ENCODE measurements at places on chromosomes 7 and 10.
A peak's percentile ranks its signal among the peaks of the same experiment; 100 is the strongest.

- no peaks in the 10 kb centered on the region for H3K27me3 ChIP-seq
- DNase-seq = no peak
- no peaks in the 10 kb centered on the region for H3K4me1 ChIP-seq
These were observed 85.2 kb upstream of the C1QL3 start for GRCh38 chr10:16606923-16607322.

GRCh38 chr7:76506081-76506440 is 4.3 kb upstream of the UPK3B start:
- H3K27ac ChIP-seq = no peak overlapping the region
- peaks cover 4% of the 10 kb centered on the region for H3K36me3 ChIP-seq

DNA sequence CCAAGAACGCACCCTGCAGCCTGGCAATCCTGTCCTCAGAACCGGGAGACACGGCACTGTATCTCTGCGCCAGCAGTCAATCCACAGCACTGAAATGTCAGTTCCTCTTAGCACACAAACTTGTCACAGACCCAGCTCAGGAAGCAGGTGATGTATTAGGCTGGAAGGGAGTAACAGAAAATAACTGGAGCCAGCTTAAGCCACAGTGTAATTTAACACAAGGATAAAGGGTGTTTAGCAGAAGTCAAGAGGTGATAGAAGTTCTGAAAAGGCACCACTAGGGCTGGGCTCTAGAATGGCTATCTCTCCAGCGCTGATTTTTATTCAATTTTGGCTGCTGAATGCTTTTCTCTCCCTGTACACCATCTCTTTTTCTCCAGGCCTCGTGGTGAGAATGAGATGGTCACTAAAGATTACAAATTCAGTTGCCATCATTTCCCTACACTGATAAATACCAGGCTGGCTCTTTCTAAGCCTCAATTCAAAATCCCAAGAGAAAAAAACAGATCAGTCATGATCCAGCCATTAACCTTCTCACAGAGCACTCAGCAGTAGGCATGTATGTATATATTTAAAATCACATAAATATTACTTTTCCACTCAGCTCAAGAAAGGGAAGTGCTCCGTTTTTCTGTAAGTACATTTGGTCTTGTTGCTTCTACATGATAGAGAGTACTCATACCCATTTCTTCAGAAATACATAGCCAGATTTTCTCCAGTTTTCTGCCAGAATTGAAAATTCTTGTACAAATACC is 102.7 kb upstream of the PRSS1 start:
- peak overlapping the region; percentile 60 for H3K27ac ChIP-seq
- peaks cover 5% of the 10 kb centered on the region for H3K4me1 ChIP-seq
- peaks cover 29% of the 10 kb centered on the region for H3K27me3 ChIP-seq
- H3K36me3 ChIP-seq = no peaks in the 10 kb centered on the region
- H3K4me3 ChIP-seq = no peak overlapping the region

GRCh38 chr10:89894051-89894450 is 192.7 kb downstream of the KIF20B start:
- H3K36me3 ChIP-seq = no peaks in the 10 kb centered on the region
- H3K4me3 ChIP-seq = no peak overlapping the region
- H3K27me3 ChIP-seq = peaks cover 2% of the 10 kb centered on the region
- peaks cover 9% of the 10 kb centered on the region for H3K4me1 ChIP-seq
- DNase-seq = no peak
- H3K27ac ChIP-seq = no peak overlapping the region

DNA sequence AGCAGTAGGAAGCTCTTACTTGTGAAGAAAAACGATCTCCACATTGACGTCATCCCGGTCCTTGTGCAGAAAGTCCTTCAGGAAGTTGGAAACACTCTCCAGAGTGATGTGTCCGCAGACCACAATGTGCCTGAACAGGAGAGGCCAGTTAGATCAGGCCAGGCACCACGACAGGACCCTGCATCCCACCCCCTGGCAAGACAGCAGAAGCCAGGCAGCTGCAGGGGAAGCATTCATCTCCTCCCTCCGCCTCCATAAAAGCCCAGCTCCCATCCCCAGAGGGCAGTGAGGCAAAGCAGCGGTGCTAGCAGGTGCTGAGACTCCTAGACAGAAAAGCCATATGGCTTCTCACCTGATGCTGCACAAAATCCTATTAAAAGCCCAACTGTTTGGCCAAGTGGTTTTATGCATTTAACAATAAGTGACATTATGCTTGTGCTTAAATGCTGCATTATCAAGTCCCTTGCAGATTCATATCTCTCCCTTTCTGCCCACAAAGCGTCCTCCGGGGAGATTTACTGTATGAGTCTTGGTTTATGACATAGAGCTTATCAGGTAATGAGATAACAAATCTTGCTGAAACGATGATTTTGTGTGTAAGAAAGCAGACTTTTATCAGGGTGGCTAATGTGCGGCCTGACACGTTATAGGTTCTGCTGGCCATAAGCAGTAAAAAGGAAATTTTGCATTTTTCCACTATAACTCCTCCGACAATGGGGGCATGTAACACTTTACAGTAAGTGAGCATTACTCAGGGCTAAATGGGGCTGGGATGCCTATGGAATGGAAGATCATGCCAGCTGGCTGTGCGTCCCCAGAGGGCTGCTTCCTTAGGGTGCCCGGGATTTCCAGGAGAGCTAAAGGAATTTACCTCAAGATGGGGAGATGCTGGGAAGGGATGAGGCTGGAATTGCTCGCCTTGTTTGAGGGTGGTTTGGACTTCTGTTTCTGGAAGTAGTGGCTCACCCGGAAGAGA is 546.9 kb downstream of the KCNMA1 start:
- H3K27ac ChIP-seq = no peak overlapping the region
- DNase-seq = no peak
- H3K36me3 ChIP-seq = no peaks in the 10 kb centered on the region
- H3K4me3 ChIP-seq = no peak overlapping the region

GRCh38 chr10:122420624-122421007 is 33.8 kb upstream of the ARMS2 start:
- H3K4me3 ChIP-seq = no peak overlapping the region
- DNase-seq = no peak
- H3K36me3 ChIP-seq = peaks cover 25% of the 10 kb centered on the region
- peaks cover 3% of the 10 kb centered on the region for H3K27me3 ChIP-seq
- H3K27ac ChIP-seq = peak overlapping the region; percentile 36

GRCh38 chr10:24518981-24519597 is 204.6 kb downstream of the ARHGAP21 start:
- no peak overlapping the region for H3K4me3 ChIP-seq
- peaks cover 21% of the 10 kb centered on the region for H3K4me1 ChIP-seq
- H3K27me3 ChIP-seq = peaks cover 7% of the 10 kb centered on the region
- DNase-seq = peak; percentile 80
- peaks cover 29% of the 10 kb centered on the region for H3K36me3 ChIP-seq
- H3K27ac ChIP-seq = no peak overlapping the region

- no peak overlapping the region for H3K4me3 ChIP-seq
- no peaks in the 10 kb centered on the region for H3K36me3 ChIP-seq
- no peaks in the 10 kb centered on the region for H3K27me3 ChIP-seq
These were observed 44.7 kb upstream of the AQP1 start for GRCh38 chr7:30866939-30867338.

DNA sequence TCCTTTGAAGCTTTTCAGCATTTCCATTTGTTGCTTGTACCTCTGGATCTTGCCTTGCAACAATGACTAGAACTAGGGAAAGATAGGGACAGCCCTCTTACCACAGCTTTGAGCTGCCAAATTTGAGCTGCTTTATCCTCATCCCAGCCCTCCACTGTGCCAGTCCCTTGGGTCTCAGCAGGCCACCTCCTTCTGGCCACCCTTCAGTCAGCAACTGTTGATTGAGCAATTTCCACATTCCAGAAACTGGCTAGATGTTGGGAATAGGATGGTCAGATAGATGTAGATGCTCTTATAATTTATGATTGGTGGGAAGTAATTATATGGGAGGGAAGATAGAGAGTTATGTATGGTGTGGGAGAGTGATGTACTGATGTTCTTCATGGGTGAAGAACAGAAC is 100.1 kb downstream of the ST7 start:
- no peaks in the 10 kb centered on the region for H3K36me3 ChIP-seq
- H3K27me3 ChIP-seq = no peaks in the 10 kb centered on the region
- peaks cover 14% of the 10 kb centered on the region for H3K4me1 ChIP-seq

GRCh38 chr7:1857487-1858421 is 187.7 kb downstream of the ELFN1 start:
- DNase-seq = peak; percentile 1
- H3K27me3 ChIP-seq = no peaks in the 10 kb centered on the region
- no peak overlapping the region for H3K27ac ChIP-seq
- H3K4me1 ChIP-seq = peaks cover 37% of the 10 kb centered on the region

DNA sequence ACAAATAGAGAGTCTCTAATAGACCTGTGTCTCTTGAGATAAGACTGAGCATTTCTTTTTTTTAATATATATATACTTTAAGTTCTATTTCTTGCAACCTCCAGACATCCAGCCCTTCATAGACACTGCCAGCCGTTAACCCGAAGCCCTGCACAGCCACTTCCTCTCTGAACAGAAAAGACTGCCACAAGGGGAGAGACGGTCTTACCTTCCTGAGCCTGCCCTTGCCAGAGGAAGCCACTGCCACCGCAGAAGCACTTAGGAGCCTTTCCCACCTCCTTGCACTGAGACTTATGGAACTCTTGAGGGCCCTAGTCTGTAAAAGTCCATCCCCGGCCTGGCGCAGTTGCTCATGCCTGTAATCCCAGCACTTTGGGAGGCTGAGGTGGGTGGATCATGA is 31.8 kb upstream of the PRSS1 start:
- H3K27me3 ChIP-seq = peaks cover 7% of the 10 kb centered on the region
- no peak overlapping the region for H3K4me3 ChIP-seq
- H3K27ac ChIP-seq = no peak overlapping the region
- H3K4me1 ChIP-seq = no peaks in the 10 kb centered on the region
- no peak for DNase-seq

GRCh38 chr10:59805014-59805413 is 51.8 kb upstream of the MRLN start:
- no peak overlapping the region for H3K4me3 ChIP-seq
- H3K4me1 ChIP-seq = no peaks in the 10 kb centered on the region
- peaks cover 61% of the 10 kb centered on the region for H3K36me3 ChIP-seq
- H3K27ac ChIP-seq = no peak overlapping the region
- DNase-seq = peak; percentile 40

DNA sequence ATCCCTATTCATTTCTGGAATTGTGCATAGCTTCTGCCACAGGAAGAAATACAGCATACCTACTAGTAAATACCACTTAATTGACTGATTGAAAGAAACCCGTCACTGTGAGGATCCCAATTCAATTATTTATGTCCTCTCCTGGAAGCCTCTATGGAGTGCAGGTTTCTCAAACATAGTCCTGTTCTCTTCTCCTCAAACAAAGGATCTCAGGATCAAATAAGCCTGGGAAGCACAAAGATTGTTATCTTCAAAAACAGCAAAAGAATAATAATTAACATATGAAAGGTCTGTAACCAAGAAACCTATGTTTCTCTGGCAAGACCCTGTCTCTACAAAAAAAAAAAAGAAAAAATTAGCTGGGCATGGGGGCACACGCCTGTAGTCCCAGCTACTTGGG is 127.3 kb downstream of the KCNMA1 start:
- H3K27me3 ChIP-seq = peaks cover 14% of the 10 kb centered on the region
- no peak overlapping the region for H3K4me3 ChIP-seq
- no peak for DNase-seq
- peaks cover 88% of the 10 kb centered on the region for H3K4me1 ChIP-seq
- H3K27ac ChIP-seq = no peak overlapping the region

DNA sequence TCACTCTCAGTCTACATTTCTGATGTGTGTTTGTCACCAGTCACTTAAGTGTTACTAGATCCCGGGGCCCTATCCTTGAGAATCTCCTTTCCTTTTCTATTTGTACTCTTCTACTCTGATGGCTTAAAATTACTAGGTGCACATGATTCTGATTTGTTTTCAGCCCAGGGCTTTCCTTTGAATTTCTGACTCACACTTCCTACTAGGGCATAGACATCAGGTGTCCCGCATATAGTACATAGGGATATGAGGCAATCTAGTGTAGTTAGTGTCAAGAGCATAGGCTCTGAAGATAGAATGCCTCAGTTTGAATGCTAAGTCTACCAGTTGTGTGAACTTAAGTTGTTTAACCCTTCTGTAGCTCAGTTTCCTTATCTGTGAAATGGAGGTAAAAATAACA is 49.4 kb upstream of the LRRN3 start:
- H3K27ac ChIP-seq = peak overlapping the region; percentile 7
- H3K4me3 ChIP-seq = no peak overlapping the region
- DNase-seq = no peak

DNA sequence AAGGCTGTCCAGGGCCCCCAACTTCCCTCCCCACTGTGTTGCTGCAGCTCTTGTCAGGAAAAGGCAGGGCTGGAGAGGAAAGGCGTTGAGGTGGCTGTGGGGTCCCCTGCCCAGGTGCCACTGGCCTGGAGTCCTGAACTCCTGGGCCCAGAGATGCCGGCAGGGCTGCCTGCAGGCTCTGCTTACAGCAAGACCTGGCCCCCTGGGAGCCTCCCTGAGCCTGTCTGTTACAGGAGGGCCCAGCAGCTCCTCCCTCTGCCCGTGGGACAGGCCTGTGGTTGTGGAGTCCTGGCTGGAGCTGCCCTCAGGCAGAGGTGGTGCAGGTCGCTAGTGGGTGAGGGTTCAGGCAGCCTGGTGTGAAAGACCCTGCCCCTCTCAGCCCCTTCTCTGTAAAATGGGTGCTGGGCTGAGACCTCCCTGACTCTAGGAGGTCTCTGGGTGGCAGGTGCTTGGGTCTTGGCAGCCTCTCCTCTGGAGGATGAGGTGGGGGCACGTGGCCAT is 9.9 kb downstream of the ANTXRL start:
- peaks cover 49% of the 10 kb centered on the region for H3K4me1 ChIP-seq
- H3K27me3 ChIP-seq = peaks cover 16% of the 10 kb centered on the region
- H3K36me3 ChIP-seq = no peaks in the 10 kb centered on the region
- no peak overlapping the region for H3K4me3 ChIP-seq
- no peak for DNase-seq

GRCh38 chr7:87345962-87346371 is 503 bp downstream of the CROT start:
- peak overlapping the region; percentile 97 for H3K4me3 ChIP-seq
- peaks cover 53% of the 10 kb centered on the region for H3K36me3 ChIP-seq
- no peaks in the 10 kb centered on the region for H3K27me3 ChIP-seq
- H3K27ac ChIP-seq = no peak overlapping the region

GRCh38 chr10:70675496-70676161 is 3.3 kb downstream of the ADAMTS14 start:
- H3K27me3 ChIP-seq = peaks cover 52% of the 10 kb centered on the region
- no peak overlapping the region for H3K27ac ChIP-seq
- peaks cover 43% of the 10 kb centered on the region for H3K4me1 ChIP-seq

DNA sequence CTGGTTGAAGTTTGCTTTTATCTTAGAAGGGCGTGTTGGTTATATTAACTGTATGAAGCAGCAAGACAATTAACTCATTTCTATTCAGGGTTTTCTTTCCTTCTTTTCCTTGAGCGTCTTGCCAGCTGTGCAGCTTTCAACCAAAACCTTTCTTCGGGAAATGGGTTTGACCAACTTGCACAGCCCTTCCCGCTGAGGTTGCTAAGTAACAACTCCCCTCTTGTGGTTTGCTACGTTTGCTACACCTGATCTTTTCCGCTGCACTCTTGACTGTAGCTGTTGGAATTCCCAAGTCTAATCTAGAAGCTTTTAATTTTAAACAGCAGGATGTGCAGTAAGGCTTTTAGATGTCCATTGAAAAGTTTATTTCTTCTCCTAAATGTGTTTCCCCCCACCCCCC is 116.9 kb downstream of the CDCA7L start:
- no peaks in the 10 kb centered on the region for H3K4me1 ChIP-seq
- H3K27me3 ChIP-seq = no peaks in the 10 kb centered on the region
- DNase-seq = no peak
- no peak overlapping the region for H3K4me3 ChIP-seq
- H3K27ac ChIP-seq = no peak overlapping the region
- no peaks in the 10 kb centered on the region for H3K36me3 ChIP-seq

GRCh38 chr10:50396491-50397311 is 145.4 kb upstream of the ASAH2 start:
- H3K27me3 ChIP-seq = no peaks in the 10 kb centered on the region
- H3K4me3 ChIP-seq = no peak overlapping the region
- no peak for DNase-seq
- no peak overlapping the region for H3K27ac ChIP-seq
